Neural progenitor cell (in vitro differentiated cells): ENCODE measurements at places on chromosomes 12 and 14. TPM values are rescaled to one million over a fixed set of nuclear protein-coding genes. Genes with fewer than 3 reads are reported as not detected.

GRCh38 chr14:79175671-79176070 lies 1005.5 kb downstream of the NRXN3 start:
- DNase-seq, result no peak

- no peak for DNase-seq
Measured at GRCh38 chr14:68507544-68508081, 285.3 kb downstream of the ZFP36L1 start.

- no peak for DNase-seq
Measured at GRCh38 chr14:87990682-87991081, 2.3 kb downstream of the GALC start.

DNA sequence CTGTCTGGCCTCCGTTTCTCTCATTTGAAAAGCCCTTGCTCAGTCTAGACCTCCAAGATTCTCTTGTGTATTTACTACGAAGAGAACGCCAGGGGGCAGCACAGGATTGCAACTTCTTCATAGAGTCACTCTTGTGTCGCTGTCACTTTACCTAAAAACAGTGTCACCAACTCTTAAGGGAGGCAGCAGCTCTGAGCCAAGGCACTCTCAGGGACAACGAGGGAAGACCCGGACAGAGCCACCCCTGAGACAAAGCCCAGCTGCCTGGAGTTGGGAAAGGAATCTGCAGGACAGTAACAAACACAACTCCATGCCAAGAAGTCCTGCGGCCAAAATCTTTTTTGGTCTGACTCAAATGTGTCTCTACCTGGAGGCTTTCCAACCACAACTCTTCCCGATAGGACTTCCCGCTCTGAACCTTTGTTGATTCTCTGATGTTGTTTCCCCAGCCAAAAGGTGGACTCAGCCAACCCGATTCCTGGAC lies 9.6 kb upstream of the RPAP3 start:
- DNase-seq, result peak; percentile 92

EGLN3 gene
- total RNA-seq, result 65.0 and 73.5 TPM in 2 replicates

PLCZ1 gene
- total RNA-seq, result not detected in 2 replicates

AGAP2 gene
- 1.7 and 2.7 TPM in 2 replicates for total RNA-seq

- no peak for DNase-seq
Measured at GRCh38 chr14:31992011-31992447, 85.1 kb upstream of the ARHGAP5 start.

DNA sequence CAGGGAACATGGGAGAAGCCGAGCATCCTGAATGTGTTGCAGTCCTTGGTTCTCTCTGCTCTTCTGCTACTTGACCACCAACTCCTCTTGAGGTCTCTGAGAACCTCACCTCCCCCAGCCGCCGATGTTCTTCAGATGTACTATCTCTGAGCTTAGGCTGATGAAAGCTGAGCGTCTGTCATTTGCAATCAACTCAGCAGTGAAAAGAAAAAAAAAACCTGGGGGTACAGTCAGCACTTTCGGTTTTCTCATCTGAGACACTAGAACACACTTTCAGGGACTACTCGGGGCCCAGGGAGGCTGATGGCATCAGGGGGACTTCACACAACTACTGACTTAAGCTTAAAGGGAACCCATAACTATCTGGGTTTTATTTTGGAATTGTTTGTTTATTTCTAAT lies 9.6 kb upstream of the FLVCR2 start:
- DNase-seq, result no peak

AQP6 gene
- 0.12 TPM in 1 of 2 replicates, not detected in the other for total RNA-seq

UTP20 gene
- 16.3 and 19.3 TPM in 2 replicates for total RNA-seq

IRAK3 gene
- total RNA-seq, result 0.37 and 3.0 TPM in 2 replicates

PRICKLE1 gene
- total RNA-seq, result 3.5 and 4.0 TPM in 2 replicates

C3AR1 gene
- not detected in 2 replicates for total RNA-seq

- peak; percentile 73 for DNase-seq
Measured at GRCh38 chr12:42015051-42015461, 129.6 kb downstream of the GXYLT1 start.

GRCh38 chr14:26820138-26820537 lies 222.3 kb upstream of the NOVA1 start:
- no peak for DNase-seq

DNA sequence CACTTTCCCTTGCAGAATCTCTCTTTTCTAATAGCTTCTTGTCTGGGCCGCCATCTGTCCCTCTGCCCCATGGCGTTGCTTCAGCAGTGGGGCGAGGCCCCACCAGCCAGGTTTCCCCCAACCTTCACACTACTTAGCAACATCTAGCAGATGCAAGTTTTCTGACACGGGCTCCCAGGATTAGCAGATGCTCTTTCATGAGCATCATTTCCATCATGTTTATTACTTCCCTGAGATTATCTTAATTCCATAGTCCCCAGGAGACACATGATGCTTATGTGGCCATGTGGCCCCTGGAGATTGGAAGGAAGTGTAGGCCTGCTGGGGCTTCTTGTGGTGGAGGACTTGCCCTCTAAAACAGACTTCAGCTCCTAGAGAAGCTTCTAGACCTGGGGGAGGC lies 102.0 kb upstream of the MYL2 start:
- no peak for DNase-seq

GRCh38 chr12:96989916-96990315 lies 82.9 kb downstream of the NEDD1 start:
- peak; percentile 80 for DNase-seq

BHLHE41 gene
- 0.12 TPM in 1 of 2 replicates, not detected in the other for total RNA-seq

ADAM20 gene
- total RNA-seq, result 1.2 and 2.0 TPM in 2 replicates

DNA sequence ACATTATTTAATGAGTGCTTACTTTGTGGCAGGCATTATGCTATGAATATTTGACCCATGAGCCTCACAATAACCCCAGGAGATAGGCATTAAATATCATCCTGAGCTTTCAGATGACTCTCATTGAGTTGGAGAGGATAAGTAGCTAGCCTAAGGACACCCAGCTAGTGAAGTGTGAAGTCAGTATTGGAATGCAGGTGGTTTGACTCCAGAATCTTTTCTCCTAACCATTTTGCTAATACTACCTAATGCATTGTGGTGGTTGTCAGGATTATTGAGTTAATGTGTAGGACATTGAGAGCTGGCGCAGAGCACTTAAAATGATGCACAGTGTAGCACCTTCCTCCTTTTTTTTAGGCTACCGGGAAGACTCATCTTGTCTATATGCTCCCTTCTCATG lies 3.8 kb upstream of the CDKL1 start:
- no peak for DNase-seq

GRCh38 chr14:47012533-47013280 lies 361.1 kb upstream of the RPL10L start:
- no peak for DNase-seq

EIF2B1 gene
- 77.1 and 85.1 TPM in 2 replicates for total RNA-seq

DNA sequence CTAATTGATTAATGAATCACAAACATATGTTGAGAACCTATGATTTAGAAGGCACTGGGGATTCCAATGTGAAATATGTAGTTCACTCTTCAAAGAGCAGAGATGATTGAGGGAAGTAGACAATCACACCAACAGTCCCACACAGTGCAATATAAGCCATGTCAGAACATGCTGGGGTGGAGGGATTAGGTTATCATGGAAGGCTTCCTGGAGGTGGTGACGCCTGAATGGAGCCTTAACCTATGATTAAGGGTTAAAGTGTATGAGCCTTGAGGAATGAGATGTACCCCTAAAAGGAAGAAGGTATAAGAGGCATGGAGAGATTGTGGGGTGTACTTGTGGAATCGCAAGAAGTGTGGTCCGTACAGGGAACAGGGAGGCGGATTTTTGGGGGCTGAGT lies 31.3 kb downstream of the ERH start:
- DNase-seq, result no peak

GRCh38 chr14:92615451-92615850 lies 101.9 kb downstream of the RIN3 start:
- DNase-seq, result no peak
